ENCODE measurements at places on chromosomes 3 and 15. TPM values are rescaled to one million over a fixed set of nuclear protein-coding genes. Genes with fewer than 3 reads are reported as not detected.

WDR72 gene
- not detected for total RNA-seq

AADACL2 gene
- total RNA-seq: not detected

GRCh38 chr15:28116521-28117431 lies 17.7 kb upstream of the OCA2 start:
- DNase-seq: no peak

GRCh38 chr3:178310949-178311348 lies 225.3 kb upstream of the KCNMB2 start:
- DNase-seq: no peak

TBL1XR1 gene
- total RNA-seq: 73.2 TPM

GRIP2 gene
- 0.90 TPM for total RNA-seq

GRCh38 chr3:126033051-126033745 lies 50.7 kb downstream of the SLC41A3 start:
- no peak for DNase-seq

- DNase-seq: no peak
These were observed 256.7 kb upstream of the HES1 start for GRCh38 chr3:193879099-193879863.

DNA sequence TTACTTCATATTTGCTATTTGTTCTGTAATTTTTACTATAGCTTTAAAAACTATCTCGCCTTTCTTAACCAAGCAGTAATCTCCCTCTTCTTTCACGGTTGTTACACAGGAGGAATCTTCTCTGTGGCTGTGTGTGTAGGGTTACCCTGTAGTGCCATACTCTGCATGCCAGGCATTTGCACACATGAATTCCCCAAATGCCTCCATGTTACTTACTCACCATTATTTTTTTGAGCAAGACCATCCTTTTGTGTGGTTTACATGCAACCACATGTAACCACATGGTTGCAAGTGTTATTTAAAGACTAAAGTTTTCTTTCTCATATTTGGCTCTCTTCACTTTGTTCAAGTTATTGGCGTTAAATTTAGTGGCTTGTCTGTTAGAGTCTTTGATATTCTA lies 45.5 kb downstream of the HPS3 start:
- DNase-seq: no peak

- DNase-seq: no peak
These were observed 68.2 kb downstream of the SSUH2 start for GRCh38 chr3:8576436-8576835.

RBPMS2 gene
- 0.09 TPM for total RNA-seq

DNA sequence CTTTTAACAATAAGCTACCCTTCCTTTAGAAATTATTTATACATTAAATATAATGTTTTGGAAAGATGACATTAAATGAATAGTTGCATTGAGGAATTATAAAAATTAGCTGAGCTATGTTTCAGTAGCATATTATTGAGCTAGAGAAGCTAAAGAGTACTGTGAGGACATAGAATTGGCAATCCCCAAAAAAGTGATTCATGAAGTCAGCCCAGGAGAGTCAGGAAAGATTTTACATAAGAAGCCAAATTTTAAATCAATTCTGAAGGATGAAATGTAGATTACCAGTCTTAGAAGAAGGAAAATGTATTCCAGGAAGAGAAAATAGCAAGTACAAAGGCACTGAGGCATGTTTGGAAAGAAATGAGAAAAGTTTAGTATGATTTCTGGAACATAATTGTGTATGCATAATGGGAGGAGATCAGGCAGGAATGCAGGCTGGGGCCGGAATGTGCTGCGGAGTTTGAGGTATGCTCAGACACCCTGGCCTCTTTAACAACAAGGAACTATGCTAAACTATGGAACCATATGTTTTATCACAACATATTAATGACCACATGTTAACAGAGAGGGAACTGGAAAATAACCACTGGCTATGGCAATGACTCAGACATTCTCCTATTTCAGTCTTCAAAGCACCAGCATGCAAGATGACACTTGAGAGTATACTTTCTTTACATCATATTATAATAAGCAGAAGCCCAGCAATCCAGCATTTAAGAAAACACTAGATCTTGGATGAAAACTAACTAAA lies 103.3 kb upstream of the COL8A1 start:
- peak; percentile 38 for DNase-seq

GRCh38 chr3:160580938-160581337 lies 15.6 kb upstream of the KPNA4 start:
- DNase-seq: no peak

GRCh38 chr3:72413228-72413627 lies 435.0 kb downstream of the SHQ1 start:
- DNase-seq: peak; percentile 63

DNA sequence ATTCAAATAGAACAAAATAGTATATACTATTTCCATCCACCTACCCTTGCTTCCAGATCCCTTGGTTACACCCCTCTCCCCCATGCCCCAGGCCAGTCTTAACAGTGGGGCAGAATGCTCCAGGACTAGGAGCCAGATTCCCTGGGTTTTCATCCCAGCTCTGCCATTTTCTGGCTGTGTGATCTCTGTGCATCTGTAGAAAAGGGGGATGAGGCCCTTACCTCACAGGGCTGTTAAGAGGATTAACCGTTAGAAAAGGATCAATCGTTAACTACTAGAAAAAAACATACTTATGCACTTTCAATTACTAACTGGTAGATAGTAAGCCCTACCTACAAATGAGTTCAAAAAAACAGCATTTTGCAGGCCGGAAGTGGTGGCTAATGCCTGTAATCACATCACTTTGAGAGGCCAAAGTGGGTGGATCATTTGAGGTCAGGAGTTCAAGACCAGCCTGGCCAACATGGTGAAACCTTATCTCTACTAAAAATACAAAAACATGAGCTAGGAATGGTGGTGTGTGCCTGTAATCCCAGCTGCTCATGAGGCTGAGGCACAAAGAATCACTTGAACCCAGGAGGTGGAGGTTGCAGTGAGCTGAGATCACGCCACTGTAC lies 11.7 kb downstream of the EBLN2 start:
- peak; percentile 51 for DNase-seq

DNA sequence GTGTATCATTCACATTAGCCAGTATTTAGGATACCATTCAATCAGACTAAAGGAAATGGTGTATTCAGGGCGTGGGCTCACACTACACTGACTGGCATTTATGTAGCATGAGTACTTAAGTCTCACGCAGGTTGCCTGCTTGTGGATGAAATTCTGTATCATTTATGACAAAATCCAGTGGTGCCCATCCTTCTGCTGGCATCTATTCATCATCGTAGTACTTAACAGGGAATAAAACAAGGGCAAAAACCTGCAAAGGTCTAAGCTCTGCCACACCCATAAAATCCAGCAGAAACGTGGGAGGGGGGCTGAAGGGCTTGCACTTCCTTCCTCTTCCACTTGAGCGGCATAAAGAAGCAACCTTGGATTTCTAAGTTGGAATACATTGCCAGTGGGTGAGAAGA lies 2.7 kb downstream of the GAP43 start:
- no peak for DNase-seq

- DNase-seq: no peak
These were observed 408.2 kb upstream of the CBLB start for GRCh38 chr3:106276755-106277612.

MME gene
- total RNA-seq: 50.4 TPM

DNA sequence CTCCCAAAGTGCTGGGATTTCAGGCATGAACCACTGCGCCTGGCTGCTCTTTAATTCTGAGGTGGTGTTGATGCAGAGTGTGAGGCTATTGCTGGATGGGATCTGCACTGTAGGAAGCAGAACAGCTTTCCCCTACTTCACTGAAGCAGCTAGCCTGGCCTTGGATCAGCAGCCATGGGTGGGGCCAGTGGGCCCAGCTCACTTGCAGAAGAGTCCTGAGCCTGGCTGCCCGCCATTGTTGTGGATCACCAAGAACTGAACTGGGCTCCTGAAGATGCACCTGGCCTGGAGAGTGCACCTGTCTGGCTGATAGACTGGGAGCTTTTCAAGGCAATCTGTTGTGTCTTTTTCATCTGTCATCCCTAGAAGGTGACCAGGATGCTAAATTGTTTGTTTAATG lies 11.9 kb downstream of the TLNRD1 start:
- no peak for DNase-seq

- no peak for DNase-seq
These were observed 56.0 kb upstream of the PPARG start for GRCh38 chr3:12232785-12233300.

All from fibroblast of the aortic adventitia (primary cell).